ENCODE measurements at places on chromosomes 12 and 14. TPM values are rescaled to one million over a fixed set of nuclear protein-coding genes. Genes with fewer than 3 reads are reported as not detected.

COCH gene
- total RNA-seq: 5.4 TPM

DNAH10 gene
- not detected for total RNA-seq

CPM gene
- 1.5 TPM for total RNA-seq

SYT1 gene
- 10.3 TPM for total RNA-seq

ANKS1B gene
- total RNA-seq: not detected

CCDC184 gene
- total RNA-seq: 0.82 TPM

KLRK1 gene
- total RNA-seq: 0.98 TPM

TMEM63C gene
- 0.21 TPM for total RNA-seq
